LoVo (cell line): ENCODE measurements at places on chromosomes 3 and 15.

DNA sequence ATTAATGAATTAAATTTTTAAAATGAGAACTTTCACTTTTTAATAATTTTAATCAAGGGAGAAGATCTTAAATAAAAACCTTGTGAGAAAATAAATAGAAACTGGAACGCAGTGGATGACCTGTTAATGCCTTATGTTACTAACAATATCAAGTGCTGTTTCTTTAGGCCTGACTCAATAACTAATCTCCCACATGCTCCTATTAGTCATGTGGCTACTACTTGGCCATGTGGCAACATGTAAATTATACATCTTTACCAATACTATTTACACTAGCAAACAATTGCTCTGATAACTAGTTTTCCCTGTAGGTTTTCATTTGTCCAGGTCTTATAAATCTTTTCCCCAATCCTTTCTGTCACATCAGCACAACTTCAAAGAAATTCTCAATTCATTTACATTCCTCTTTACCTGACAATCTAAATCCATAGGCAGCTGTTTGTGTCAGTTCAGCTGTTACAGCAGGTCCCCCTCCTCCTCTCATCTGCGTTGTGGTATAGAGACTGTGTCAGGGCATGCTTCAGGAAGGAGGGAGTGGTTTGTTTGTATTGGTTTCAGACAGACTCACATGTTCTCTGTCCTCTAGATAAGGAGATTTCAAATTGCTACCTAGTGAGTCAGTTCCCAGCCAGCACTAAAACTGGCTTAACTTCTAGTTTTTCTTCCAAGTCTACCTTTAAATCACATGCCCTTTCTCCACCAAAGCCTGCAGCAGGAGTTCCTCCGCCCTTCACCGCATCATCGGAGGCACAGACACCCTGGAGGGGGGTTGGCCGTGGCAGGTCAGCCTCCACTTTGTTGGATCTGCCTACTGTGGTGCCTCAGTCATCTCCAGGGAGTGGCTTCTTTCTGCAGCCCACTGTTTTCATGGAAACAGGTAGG is 11.3 kb upstream of the C3orf52 start:
- DNase-seq, result peak; percentile 94

DNA sequence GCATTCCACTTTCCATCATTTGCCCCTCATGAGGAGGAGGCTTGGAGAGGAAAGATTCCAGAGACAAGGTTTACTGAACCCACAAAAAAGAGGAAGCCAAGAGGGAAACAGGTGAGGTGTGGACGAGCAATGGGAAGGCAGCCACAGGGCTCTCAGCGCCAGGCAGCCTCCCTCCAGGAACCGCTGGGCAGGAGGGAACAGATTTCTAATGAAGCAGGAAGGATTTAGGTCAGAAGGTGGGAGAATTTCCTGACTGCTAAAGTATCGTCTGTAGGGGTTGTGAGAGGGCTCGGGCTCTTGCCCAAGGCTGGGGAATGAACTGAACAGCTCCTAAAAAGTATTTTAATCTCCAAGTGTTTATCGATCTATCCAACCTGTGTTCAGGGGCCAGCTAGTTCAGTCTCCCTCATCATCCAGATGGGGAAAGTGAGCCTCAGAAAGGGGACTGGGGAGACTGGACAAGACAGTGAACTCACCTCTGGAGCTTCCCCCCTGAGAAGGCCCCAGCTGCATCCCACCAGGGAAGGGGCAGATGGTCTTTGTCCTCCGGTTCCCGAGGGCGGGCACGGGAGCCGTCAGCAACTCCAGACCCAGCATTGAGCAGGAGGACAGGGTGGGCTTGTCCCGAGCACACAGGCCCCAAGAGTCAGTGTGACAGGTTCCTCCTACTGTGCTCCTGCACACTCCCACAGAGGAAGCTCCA is 10.5 kb downstream of the LOXL1 start:
- no peak for DNase-seq

- DNase-seq, result no peak
These were observed 82.6 kb downstream of the RPLP1 start for GRCh38 chr15:69535101-69535638.

GRCh38 chr3:78183906-78184599 is 1144.2 kb downstream of the ROBO2 start:
- DNase-seq, result no peak

- no peak for DNase-seq
These were observed 502.3 kb downstream of the SHQ1 start for GRCh38 chr3:72345980-72346379.

- no peak for DNase-seq
These were observed 11.8 kb downstream of the TNK2 start for GRCh38 chr3:195896361-195897080.

GRCh38 chr3:20837676-20838302 is 651.8 kb upstream of the SGO1 start:
- no peak for DNase-seq

GRCh38 chr3:187804120-187804744 is 59.0 kb upstream of the BCL6 start:
- no peak for DNase-seq
